LHCN-M2 (cell line): ENCODE measurements at places on chromosomes 2 and 18. TPM values are rescaled to one million over a fixed set of nuclear protein-coding genes. Genes with fewer than 3 reads are reported as not detected.

The CCDC150 gene
- total RNA-seq, result 10.2 and 11.3 TPM in 2 replicates

The MAP4K4 gene
- 215 and 252 TPM in 2 replicates for total RNA-seq

The HOXD3 gene
- not detected in 2 replicates for total RNA-seq

The CFLAR gene
- total RNA-seq, result 47.7 and 50.0 TPM in 2 replicates

The ASB18 gene
- total RNA-seq, result not detected in 2 replicates

The ANKRD62 gene
- not detected in 2 replicates for total RNA-seq

The CXXC1 gene
- total RNA-seq, result 53.8 and 72.9 TPM in 2 replicates

The SEPTIN10 gene
- 75.1 and 77.4 TPM in 2 replicates for total RNA-seq

The ATOH8 gene
- total RNA-seq, result 129 and 179 TPM in 2 replicates

The DNAJC5G gene
- total RNA-seq, result not detected in 2 replicates

The PPIG gene
- 22.8 and 26.0 TPM in 2 replicates for total RNA-seq

The CGREF1 gene
- total RNA-seq, result 0.69 and 1.6 TPM in 2 replicates

The SRBD1 gene
- total RNA-seq, result 19.0 and 22.7 TPM in 2 replicates

The C2orf15 gene
- not detected in 2 replicates for total RNA-seq

The VAMP5 gene
- total RNA-seq, result 111 and 146 TPM in 2 replicates

The TMEFF2 gene
- 64.1 and 72.6 TPM in 2 replicates for total RNA-seq

The PUS10 gene
- total RNA-seq, result 4.1 and 5.2 TPM in 2 replicates

The CRYGC gene
- not detected in 2 replicates for total RNA-seq

The FAM228A gene
- not detected in 2 replicates for total RNA-seq

The CCDC68 gene
- 0.34 and 1.1 TPM in 2 replicates for total RNA-seq

The MRPL30 gene
- 36.9 and 38.6 TPM in 2 replicates for total RNA-seq

The REEP1 gene
- 0.38 and 0.52 TPM in 2 replicates for total RNA-seq

The CYB5A gene
- 48.4 and 60.4 TPM in 2 replicates for total RNA-seq

The ARHGAP28 gene
- 6.2 and 15.5 TPM in 2 replicates for total RNA-seq

The LRATD1 gene
- 0.26 and 0.57 TPM in 2 replicates for total RNA-seq

The TMEM247 gene
- not detected in 2 replicates for total RNA-seq

The GCFC2 gene
- total RNA-seq, result 14.1 and 14.3 TPM in 2 replicates

The ALPP gene
- not detected in 2 replicates for total RNA-seq

The NFU1 gene
- total RNA-seq, result 34.9 and 48.0 TPM in 2 replicates

The IL1B gene
- 0.06 and 0.86 TPM in 2 replicates for total RNA-seq

The SF3B1 gene
- 208 and 277 TPM in 2 replicates for total RNA-seq

The SS18 gene
- total RNA-seq, result 114 and 138 TPM in 2 replicates

The ACTG2 gene
- 2.3 and 2.9 TPM in 2 replicates for total RNA-seq

The RBBP8 gene
- 49.6 and 63.9 TPM in 2 replicates for total RNA-seq

The YPEL5 gene
- 39.6 and 41.9 TPM in 2 replicates for total RNA-seq

The TTC32 gene
- total RNA-seq, result 5.7 and 14.8 TPM in 2 replicates

The RNF149 gene
- 75.9 and 97.7 TPM in 2 replicates for total RNA-seq

The DSC3 gene
- not detected in 2 replicates for total RNA-seq

The MOCOS gene
- total RNA-seq, result 4.2 and 5.7 TPM in 2 replicates

The MAB21L4 gene
- total RNA-seq, result not detected in 2 replicates

The NYAP2 gene
- total RNA-seq, result not detected in 2 replicates

The WDR35 gene
- total RNA-seq, result 10.3 and 10.6 TPM in 2 replicates

The FBLN7 gene
- 4.4 and 5.1 TPM in 2 replicates for total RNA-seq
